COLO829 (cell line): ENCODE measurements at places on chromosomes 1 and 21.

- no peak for DNase-seq
Measured at GRCh38 chr1:165441166-165441880, 3.6 kb downstream of the RXRG start.

DNA sequence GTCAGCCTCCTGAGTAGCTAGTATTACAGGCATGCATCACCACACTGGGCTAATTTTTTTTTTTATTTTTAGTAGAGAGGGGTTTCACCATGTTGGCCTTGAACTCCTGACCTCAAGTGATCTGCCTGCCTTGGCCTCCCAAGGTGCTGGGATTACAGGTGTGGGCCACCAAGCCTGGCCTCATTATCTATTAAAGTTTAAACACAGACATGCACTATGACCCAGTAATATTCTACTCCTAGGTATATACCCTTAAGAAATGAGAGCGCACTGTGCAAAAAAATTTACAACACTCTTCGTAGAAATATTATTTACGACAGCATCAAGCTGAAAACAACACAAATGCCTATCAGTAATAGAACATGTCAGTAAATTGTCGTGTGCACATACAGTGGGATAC lies 18.6 kb upstream of the SH2D1B start:
- no peak for DNase-seq

GRCh38 chr21:43721206-43721605 lies 2.3 kb downstream of the PDXK start:
- no peak for DNase-seq

GRCh38 chr21:45607021-45607908 lies 36.3 kb upstream of the PCBP3 start:
- DNase-seq: no peak

DNA sequence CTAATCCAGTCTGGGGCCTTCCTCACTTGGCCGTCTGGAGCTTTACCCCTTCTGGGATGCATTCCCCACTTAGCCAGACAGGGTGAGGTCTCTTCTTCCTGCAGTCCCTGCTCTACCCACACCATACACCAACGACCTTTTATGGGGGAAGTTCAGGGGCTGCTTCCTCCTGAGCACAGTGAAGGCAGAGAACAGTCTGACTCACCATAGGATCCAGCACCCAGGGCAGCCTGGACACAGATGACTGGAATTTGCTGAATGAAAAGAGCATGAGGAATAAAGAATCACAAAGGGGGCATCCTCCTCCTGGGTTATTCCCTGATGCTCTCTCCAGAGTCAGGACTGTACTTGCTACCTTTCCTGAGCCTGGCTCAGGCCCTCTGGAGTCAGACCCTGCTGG lies 4.6 kb upstream of the FOXE3 start:
- no peak for DNase-seq

GRCh38 chr21:24897883-24898282 lies 709.4 kb downstream of the MRPL39 start:
- no peak for DNase-seq

GRCh38 chr1:89260566-89261255 lies 11.9 kb downstream of the GBP5 start:
- no peak for DNase-seq

- DNase-seq: no peak
Measured at GRCh38 chr1:175054736-175055135, 12.9 kb upstream of the TNN start.

DNA sequence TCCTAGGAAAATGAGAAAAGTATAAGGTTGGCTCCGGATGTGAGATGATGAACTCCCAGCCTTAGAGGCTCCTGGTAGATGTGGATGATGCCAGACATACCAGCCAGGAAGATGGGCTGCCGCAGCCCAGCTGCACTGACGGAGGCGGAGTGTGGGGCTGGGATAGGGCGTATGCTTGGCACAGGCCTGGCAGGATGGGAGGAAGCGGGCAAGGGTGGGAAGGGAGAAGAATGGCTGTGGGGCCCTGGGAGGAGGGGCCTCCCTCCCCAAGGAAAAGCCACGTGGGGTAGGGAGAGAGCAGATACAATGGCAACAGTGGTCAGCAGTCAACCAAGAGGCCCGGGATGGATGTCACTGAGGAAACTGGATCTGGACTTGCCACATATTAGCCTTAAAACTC lies 41.3 kb upstream of the KIF21B start:
- no peak for DNase-seq

- no peak for DNase-seq
Measured at GRCh38 chr1:28118640-28119307, 30.4 kb upstream of the EYA3 start.

DNA sequence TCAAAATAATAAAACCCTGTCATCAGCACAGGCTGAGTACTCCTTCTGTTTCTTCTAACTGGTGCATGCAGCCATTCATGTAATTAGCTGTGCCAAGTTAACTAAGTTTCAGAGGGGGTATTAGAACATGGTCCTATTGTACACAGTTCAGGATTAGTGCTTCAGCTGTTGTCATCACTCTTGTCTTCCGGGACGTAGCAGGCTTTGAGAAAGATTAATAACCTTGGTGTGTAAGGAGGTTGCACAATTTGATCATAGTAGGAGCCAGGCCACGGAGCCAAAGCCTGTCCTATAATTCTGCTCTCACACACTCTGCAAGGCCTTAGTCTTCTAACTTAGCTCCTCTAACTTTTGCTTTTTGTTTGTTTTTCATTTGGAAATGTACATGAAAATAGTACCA lies 44.7 kb downstream of the PTGFRN start:
- no peak for DNase-seq

- no peak for DNase-seq
Measured at GRCh38 chr1:56539520-56539931, 39.8 kb downstream of the PLPP3 start.

GRCh38 chr1:2315674-2316450 lies 75.5 kb downstream of the MORN1 start:
- no peak for DNase-seq

DNA sequence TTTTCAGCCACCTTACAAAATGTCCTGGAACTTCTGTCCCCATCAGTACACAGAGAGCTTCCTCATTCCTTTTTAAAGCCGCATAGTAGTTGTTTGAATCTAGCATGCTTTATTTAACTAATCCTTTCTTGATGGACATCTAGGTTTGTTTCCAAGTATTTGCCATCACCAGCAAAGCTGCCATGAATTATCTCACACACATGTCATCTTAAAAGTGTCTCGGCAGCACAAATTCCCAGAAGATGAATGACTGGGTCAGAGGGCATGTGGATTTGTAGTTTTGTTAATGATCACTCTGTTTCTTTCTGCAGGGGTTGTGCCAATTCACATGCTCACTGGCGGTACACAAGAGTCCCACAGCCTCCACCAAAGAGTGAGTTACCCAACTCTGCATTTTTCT lies 68.3 kb downstream of the CLIC6 start:
- no peak for DNase-seq

GRCh38 chr1:78664763-78665162 lies 15.1 kb downstream of the IFI44 start:
- DNase-seq: no peak

DNA sequence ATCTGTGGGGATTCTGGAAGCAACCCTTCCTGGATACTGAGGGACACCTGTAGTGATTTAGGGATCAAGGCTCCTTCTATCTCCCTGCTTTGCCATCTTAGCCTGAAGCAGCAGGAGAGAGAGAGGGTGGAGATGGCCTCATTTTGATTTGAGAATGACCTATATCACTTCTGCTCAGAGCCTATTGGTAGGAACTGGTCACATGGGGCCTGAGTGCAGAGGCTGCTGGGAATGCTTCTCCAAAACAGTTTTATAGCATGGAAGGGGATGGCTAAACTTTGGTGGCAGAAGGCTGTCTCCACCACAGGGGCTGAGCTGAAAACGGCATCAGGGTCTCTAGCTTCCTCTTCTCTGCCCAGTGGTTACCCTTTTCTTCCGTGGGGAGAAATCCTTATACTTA lies 105.8 kb downstream of the TBX19 start:
- no peak for DNase-seq

GRCh38 chr1:22787636-22788035 lies 77.0 kb downstream of the EPHB2 start:
- no peak for DNase-seq

DNA sequence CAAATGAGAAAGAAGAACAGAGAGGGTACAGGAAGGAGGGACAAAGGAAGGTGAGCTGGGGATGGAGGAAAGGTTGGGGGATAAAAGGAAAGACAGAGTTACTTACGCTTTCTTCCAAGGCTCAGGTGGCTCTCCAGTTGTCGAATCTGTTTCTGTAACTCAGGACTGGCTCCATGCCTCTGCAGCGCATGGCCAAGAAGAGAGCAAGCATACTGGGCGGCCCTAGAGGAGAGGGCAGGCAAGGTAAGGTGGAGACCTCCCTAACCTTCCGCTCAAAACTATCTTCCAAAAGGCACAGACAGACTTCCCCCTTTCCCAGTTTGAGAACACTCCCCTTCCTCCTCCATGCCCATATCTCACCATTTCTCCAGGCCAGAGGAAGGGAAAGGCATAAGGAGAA lies 922 bp downstream of the PEX11B start:
- no peak for DNase-seq

GRCh38 chr1:1677718-1678580 lies 14.6 kb downstream of the SLC35E2B start:
- DNase-seq: no peak

- peak; percentile 26 for DNase-seq
Measured at GRCh38 chr1:186605762-186606350, 74.4 kb downstream of the PTGS2 start.

GRCh38 chr1:20821466-20821865 lies 34.4 kb upstream of the HP1BP3 start:
- DNase-seq: no peak

GRCh38 chr21:31735511-31735992 lies 3.6 kb upstream of the SCAF4 start:
- DNase-seq: no peak

GRCh38 chr21:33025489-33026442 lies at the start of gene OLIG2:
TSS of gene OLIG2 (plus strand) at chr21:33025935. CDS start at chr21:33026863, 928 bp downstream.
- peak; percentile 49 for DNase-seq

DNA sequence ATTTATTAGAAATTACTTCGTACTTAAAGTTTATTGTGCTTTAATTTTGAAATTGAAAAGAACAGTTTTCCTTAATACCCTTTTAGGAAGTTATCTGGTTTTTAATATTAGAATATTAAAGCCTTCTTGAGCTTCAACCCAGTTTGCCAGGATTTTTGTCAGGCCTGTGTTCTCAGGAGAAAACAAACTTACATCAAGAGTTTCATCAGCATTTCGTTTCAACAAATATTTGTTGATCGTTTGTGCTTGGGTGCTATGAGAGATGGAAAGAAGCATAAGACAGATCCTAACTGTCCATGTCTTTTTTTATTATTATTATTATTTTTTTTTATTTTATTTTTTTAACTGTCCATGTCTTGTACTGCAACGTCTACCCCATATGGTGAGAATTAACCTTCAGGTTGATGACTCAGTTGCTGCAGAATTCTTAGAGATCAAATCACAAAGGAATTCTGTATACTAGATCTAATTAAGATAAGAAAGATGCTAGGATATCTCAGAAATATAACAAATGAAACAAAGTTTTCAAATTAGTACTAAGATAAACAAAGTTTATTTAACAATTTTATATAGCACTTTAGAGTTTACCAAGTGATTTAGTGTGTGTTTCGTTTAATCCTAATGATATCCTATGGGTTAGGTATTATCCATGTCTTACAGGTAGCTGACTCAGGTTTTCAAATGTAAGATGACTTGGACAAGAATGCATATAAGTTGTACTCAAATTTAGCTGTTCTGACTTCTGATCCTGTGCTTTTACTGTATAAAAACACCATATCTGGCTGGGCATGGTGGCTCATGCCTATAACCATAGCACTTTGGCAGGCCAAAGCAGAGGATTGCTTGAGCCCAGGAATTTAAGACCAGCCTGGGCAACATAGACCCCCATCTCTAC lies 14.3 kb downstream of the FBXO28 start:
- DNase-seq: no peak

- no peak for DNase-seq
Measured at GRCh38 chr1:67768480-67768879, 64.8 kb downstream of the GNG12 start.

- DNase-seq: no peak
Measured at GRCh38 chr1:69657971-69658370, 90.2 kb downstream of the LRRC7 start.

DNA sequence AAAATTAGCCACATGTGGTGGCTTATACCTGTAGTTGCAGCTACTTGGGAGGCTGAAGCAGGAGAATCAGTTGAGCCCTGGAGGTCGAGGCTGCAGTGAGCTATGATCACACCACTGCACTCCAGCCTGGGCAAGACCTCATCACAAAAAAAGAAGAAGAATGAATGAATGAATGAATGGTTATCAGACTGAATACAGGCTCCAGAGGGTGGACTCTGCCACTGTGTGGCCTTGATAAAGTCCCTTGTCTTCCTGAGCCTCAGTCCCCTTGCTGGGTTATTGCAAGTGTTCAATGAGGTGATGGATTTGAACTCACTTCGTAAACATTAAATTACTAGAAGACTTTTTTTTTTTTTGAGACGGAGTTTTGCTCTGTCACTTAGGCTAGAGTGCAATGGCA lies 24.7 kb downstream of the SHISAL2A start:
- no peak for DNase-seq

- no peak for DNase-seq
Measured at GRCh38 chr1:77475641-77476040, 193.8 kb downstream of the AK5 start.

DNA sequence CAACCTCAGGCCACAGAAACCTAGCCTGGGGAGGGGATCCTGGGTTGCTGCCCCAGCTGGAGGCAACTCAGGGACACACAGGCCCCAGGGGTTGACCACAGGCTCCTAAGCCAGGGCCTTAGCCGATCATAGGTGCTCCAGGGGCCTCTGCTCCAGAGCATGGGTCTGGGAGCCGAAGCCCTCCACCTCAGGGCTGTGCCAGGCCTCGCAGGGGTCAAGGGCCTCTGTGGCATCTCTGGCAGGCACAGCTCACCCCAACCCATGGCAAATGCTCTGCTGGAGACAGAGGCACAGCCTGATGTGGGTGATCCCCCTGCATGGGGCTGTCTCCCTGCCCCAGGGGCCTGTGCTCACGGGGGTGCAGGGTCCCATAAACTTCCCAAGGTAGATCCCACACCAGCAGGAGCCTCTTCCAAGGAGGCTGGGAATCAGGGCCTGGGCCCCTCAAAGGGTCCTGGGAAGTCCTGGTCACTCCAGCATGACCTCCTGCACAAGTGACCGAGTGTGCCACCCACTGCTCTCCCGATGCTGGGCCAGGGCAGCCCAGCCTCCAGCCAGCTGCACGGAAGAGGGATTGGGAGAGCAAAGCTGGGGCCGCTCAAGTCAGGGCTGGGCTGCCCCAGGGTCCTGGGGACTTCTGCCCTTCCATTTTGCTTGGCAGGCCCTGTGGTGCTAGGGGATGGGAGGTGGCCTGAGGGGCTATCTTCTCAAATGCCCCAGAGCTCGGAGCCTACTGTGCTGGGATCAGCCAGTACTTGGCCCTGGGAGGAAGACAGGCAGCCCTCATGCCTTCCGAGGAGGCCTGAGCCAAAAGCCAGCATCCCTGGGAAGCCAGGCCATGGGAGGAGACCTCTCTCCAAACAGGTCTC lies 22.2 kb upstream of the PRSS38 start:
- no peak for DNase-seq

DNA sequence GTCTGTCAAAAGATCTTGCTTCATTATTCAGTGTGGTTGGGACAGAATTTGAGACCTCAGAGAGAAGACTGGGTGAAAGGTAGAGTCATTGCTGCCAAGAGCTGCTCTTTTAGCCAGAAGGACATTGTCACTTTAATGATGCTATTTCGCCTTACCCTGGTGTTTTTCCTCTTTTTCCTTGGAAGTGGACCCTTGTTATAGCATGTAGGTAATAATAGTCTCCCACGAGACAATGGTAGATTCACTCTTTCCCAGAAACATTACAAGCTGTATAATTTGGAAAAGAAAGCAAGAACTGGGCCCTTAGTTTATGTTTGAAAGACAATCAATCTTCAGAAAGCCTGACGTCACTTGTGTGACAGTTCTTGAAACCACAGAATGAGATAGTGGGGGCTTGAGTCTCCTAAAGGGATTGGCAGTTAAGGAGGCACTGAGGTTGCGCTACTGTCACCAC lies 3.8 kb downstream of the SERTAD4 start:
- DNase-seq: no peak
